Stimulated activated CD4-positive, alpha-beta T cell treated with anti-CD3 and anti-CD28 coated beads, Interleukin-2, amount 100 ng/mL, for 4 hours (primary cell): ENCODE measurements at places on chromosomes 6 and 20.

DNA sequence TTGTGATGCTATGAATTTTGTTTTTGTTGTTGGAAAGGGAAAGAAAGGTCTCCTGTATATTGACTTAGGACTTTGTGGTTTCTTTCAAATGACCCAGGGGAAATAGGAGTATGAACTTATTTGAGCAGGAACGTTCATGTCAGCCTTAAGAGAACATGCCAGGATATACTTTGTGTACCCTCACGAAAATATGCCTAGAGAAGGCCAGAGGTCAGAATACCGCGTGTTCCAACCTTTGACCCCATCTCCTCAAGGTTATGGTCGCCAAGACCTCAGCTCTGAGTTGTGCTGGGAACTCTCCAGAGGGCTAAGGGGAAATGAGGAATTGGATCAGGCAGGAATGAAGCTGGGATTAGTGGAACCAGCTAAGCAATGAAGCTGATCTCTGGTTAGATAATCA lies 11.5 kb downstream of the TTLL9 start:
- no peak for DNase-seq

DNA sequence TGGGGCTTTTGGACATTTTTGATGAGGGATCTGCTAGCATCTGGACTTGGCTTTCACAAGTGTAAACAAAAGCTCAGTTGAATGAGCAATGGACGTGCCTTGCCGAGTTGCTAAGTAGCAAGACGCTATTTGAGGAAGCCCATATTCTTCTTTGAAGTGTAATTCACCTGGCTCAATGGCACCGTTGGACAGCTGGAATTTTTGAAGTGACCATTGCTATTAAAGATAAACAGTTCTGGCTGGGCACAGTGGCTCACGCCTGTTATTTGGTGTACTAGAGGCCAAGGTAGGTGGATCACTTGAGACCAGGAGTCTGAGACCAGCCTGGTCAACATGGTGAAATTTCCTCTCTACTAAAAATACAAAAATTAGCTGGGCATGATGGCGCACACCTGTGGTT lies 88.8 kb upstream of the SOX4 start:
- no peak for DNase-seq

GRCh38 chr6:150587637-150588036 lies 12.0 kb upstream of the PLEKHG1 start:
- no peak for DNase-seq

DNA sequence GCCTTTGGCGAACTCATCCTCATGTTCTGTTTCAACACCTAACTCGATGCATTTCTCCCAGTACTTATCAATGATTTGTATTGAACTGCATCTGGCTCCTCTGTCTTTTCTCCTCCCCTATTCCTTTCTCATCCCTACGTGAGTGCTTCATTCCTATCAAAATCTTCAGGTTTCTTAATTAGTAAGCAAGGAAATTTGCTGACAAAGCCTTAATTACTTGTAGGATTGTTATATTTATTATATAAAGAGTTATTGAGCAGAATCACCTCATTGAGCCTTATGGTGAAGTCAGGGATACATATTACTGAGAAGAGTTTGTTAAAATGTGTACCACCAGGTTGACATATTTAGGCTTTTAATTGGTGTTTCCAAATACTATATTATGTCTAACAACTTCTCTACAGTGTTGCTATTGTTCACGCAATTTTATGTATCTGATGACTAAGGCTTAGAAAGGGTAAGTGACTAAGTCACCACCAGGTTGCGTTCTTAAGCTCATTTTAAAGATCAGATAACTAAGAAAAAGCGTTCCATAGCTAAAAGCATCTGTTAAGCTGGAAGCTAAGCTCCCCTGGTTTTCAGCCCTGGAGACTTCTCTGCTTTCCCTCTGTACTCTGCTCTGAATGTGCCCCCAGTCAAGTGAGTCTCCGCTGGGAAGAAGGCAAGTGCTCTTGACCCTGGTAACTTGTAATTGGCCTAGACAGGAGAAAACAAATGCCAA lies 18.9 kb downstream of the SCGN start:
- DNase-seq: no peak

- no peak for DNase-seq
Observed at GRCh38 chr6:109852713-109853112, 125.4 kb upstream of the GPR6 start.

GRCh38 chr6:54010340-54011276 lies 100.6 kb upstream of the MLIP start:
- DNase-seq: no peak
